ENCODE measurements at places on chromosomes 16 and 17.

- DNase-seq, result no peak
These were observed 4.5 kb upstream of the NR1D1 start for GRCh38 chr17:40104594-40105486.

- peak; percentile 31 for DNase-seq
These were observed 32.4 kb downstream of the RAB11FIP3 start for GRCh38 chr16:457732-458400.

GRCh38 chr17:27446569-27447301, 9.5 kb upstream of the KSR1 start:
- no peak for DNase-seq

- DNase-seq, result no peak
These were observed 320 bp upstream of the KRTAP4-2 start for GRCh38 chr17:41178341-41178740.

DNA sequence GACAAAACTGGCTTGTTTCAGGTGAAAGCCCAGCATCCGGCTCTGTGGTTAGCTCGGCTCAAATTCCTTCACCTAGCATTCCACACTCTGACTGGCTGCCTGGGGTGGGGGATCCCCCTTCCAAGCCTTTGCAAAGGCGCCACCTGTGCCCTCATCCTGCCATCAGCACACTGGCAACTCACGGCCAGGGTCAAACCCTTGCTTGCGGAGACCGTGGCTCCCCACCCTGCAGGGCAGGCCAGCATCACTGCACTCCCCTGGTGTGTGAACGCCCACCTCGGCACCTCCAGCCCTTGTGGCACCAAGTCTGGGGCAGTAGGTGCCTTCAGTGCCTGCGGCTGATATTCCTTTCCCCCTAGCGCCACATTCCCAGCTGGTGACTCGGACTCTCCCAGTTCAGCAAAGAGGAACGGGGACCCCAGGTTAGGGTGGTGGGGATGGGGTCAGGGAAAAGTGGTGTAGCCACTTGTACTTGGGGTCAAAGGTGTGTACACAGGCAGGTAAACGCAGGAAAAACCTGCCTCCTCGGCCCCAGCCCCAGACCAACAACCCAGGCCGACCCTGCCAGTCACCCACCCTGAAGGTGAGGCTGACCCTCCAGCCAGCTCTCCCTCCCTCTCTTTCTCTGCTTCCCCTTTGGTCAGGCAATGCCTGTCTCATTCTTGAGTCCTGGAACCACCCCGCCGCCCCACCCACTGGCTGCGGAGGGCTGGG, 1.1 kb downstream of the FLII start:
- DNase-seq, result no peak

- no peak for DNase-seq
These were observed 21.2 kb upstream of the LRRC37A start for GRCh38 chr17:46273541-46274236.

- DNase-seq, result no peak
These were observed 2.5 kb upstream of the MMP28 start for GRCh38 chr17:35797918-35798317.

GRCh38 chr17:2814481-2815341, 18.5 kb downstream of the RAP1GAP2 start:
- peak; percentile 39 for DNase-seq

DNA sequence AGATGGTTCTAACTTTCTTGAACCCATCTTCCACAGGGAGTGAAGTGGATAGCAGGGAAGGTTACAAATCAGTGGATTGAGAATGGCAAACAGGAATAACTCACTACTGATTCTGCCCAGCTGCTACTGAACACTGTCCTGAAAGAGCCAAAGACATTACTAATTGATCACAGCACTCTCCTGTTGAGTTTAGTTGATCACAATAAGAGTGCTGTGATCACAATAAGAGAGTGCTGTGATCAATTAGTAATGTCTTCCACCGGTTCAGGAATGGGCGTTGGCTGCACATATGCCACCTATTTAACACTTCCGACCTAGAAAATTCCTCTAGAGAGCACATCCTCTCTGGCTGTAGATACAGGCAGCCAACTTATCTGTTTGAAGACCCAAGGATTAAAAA, 11.4 kb downstream of the CFAP97D1 start:
- peak; percentile 42 for DNase-seq

DNA sequence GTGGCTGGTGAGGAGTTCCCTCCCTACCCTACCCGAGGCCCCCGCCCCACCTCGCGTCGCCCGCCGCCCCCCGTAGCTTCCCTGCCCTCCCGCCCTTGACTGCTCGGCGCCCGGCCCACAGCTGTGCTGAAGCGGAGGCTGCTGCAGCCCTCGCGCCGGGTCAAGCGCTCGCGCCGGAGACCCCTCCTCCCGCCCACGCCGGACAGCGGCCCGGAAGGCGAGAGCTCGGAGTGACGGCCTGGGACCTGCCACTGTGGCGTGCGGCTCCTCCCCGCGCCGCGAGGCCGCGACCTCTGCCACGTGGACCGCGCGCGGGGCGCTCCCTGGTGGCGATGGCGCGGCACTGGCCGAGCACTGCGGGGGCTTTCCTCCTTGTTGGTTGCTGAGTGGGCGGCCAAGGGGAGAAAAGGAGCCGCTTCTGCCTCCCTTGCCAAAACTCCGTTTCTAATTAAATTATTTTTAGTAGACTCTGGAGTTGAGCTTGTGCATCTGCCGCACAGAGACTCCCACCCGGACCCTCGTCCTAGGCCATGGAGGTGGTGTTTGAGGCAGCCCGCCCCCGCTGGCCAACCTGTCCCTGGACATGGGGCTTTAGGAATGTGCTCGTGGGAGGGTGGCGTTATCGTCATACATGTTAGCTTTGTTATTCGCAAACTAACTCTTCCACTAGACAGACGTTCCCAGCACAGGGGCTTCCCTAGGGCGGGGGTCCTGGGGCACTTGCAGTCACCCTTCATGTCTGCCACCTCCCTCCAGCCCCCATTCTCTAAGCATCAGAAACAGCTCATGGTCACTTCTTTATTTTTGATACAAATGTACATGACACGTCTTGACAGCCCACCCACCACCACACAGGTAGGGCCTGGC, 4.4 kb downstream of the TP53I13 start:
- no peak for DNase-seq

DNA sequence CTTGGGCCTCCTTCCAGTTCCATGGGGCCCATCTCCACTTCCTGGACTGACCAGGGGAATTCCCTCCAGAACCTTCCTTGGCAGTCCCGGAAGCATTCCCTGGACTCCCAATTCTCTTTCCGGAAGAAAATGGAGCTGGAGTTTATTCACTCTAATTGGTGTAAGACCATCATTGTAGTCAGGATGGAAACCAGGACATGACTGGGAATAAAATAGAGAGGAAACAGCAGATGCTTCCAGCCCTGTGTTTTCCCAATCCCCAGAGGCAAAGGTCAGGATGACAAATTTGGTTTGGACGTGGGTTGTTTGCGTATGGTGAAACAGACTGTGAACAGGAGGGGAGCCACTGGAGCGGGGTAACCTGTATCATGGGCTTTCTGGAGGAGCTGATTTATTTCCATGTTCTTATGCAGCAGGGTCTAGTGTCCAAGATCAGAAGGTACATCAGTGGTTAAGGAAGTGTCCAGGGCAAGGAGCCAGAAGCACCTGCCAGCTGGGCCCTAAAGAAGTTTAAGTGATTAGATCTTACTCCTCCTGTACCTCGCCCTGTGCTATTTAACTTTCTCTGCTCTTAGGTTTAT, 8.5 kb upstream of the LONP2 start:
- DNase-seq, result no peak

DNA sequence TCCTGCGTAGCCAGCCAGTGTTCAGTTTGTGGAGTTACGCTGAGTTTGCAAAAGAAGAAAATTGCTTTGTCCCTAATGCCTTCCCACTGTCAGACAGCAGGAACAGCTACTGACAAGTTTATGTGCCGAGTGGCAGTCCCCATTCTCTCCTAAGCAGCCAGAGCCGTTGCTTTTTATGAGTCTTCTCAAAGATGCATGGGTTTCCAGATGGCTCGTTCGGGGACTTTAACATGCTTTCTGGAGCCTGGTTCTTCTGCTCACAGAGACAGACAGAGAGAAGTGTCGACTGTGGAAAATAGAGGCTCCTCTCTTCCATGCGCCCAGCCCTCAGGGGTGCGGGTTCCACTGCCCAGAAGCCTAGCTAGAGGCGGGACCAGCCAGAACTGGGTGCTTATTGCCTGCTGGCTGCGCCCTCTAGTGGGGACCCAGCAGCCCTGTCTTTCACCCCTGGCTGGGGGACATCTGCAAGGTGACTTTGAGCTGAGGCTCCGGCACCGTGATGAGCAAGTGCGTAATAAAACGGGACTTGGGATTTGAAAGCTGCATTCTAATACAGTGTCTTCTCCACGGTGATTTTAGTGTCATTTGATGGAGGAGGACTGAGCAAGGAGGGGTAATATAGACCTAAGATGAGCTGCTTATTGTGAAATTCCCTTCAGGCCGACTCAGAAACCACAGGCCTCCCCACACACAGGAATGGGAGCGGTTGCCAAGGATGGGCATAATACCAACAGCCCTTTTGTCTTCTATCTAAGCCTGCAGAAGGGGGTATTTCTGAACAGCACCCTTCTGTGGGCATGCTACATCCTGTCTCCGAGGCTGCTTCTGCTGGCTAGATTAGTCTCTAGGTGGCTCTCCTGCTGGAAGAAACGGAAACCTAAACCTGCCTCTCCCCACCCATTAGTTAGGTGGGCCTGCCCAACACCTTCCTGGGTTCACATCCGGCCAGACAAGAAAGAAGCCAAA, 73.1 kb downstream of the CCDC182 start:
- peak; percentile 76 for DNase-seq

DNA sequence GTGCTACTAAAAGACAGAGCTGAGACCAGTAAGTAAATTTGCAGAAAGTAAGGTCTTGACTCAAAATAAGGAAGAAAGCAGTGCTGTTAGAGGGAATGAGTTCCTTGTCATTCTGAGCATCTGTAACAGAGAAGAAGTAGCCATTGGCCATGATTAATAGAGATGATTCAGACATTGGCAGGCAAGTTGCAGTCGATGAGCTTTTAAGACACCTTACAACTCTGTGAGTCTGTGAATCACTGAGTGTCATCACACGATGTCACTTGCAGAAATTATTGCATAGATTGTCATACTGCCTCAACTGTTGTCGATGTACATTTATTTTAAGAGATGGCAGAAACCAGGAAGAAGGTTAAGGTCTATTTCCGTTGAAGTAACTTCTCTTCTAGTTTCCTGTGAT, 201.1 kb upstream of the CDH13 start:
- DNase-seq, result no peak
